ENCODE measurements at places on chromosomes 4 and X.

DNA sequence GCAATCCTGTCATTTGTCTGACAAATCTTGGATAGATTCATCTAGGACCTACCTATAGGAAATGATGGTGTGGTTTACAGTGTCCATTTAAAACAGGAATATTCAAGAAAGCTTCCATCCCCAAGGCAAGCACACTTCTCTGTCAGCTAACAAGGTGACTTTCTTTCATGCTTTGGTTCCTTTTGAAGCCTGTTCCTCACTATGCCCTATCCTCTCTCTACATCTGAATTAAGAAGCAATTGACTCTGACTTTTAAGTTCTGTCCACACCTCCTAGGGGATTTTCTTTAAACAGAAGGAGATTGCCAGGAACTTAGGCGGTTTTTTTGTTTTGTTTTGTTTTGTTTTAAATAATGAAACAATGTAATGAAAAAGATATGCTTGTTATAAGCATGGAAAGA lies 1181.4 kb upstream of the TENM3 start:
- no peak for DNase-seq

- no peak for DNase-seq
Observed at GRCh38 chrX:141314441-141314840, 72.1 kb upstream of the SPANXC start.

GRCh38 chr4:144557404-144557803 lies 88.6 kb upstream of the HHIP start:
- DNase-seq: no peak

DNA sequence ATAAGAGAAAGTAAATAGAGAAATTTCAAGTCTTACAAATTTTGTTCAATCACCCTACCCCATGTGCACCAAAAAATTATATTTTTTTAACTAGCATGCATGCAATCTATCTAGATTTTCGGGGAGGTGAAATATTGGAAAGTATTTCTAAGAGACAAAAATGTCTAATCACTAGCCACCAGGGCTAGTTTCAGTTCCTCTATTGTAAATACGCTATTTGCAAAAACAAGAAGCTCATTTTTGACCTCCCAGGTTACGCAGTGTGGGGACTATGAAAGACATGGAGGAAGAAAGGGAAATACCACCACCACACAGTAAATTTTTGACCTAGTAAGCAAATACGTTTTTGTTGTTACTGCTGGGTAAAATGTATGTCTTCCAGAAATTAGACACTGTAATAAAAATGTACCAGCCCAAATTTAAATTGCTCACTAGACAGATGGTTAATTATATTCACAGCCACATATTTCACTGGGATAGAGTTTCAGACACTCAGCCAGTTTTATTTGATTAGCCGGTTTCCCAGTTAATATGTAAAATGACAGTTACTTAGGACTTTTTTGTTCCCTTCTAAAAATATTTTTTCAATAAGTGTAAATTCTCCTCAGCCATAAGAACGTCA lies 2.2 kb downstream of the NEXMIF start:
- no peak for DNase-seq
